Stimulated activated CD8-positive, alpha-beta memory T cell treated with anti-CD3 and anti-CD28 coated beads, Interleukin-7, amount 100 ng/mL, for 1 hour (primary cell): ENCODE measurements at places on chromosomes 7 and 10.

DNA sequence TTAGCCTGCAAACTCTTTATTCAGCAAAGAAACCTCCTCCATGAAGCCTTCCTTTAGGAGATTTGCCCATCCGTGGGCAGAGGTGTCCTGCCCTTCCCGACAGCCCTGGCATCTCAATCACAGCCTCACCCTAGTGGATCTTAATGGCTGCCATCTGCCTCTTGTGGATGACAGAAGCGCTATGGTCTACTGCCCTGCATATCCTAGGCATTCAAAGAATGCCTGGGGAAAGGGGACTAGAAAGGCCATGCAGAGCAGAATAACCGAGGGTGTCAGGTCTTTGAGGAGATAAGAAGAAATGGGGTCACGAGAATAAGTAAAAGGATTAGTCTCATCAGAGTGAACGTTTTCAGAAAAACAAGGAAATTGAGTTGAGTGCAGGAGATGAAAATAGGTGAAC is 57.7 kb upstream of the SPOCK2 start:
- DNase-seq = no peak

DNA sequence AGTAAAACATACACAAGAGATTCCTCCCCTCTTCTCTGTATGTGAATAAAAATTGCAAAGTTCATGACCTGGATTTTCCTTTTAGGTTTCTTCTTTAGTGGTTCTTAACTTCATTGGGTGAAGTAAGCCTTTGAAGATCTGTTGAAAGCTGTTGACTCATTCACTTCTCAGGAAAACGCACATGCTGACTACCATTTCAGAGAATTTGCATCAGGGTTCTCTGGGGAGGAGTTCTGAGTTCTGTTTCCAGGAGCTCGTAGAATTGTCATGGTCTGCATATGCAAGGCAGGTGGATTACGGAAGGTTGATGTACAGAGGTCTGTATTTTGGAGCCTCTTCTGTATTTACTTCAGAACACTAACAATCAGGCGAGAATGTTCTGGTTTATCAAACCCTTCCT is 962 bp upstream of the SLC26A4 start:
- no peak for DNase-seq

- DNase-seq = no peak
Measured at GRCh38 chr7:107836237-107837144, 33.5 kb upstream of the SLC26A3 start.

DNA sequence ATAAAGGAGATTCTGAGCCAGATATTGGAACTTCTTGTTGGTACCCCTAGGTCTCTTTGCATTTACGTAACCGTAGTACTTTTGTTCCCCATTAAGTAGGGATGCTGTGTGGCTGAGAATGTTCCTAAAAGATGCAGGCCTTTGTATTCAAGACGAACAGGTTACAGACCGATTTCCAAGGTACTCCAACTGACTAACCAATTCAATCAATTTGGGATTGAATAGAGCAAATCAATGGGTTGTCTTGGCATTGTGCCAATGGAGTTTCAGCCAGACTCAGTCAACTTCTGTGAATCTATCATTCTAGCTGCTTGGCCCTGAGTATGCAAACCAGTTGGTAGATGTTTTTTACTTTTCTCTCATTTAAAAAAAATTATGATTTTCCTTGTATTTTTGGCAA is 347.3 kb upstream of the NPVF start:
- DNase-seq = no peak

- no peak for DNase-seq
Measured at GRCh38 chr7:94778711-94779459, 123.0 kb upstream of the SGCE start.

DNA sequence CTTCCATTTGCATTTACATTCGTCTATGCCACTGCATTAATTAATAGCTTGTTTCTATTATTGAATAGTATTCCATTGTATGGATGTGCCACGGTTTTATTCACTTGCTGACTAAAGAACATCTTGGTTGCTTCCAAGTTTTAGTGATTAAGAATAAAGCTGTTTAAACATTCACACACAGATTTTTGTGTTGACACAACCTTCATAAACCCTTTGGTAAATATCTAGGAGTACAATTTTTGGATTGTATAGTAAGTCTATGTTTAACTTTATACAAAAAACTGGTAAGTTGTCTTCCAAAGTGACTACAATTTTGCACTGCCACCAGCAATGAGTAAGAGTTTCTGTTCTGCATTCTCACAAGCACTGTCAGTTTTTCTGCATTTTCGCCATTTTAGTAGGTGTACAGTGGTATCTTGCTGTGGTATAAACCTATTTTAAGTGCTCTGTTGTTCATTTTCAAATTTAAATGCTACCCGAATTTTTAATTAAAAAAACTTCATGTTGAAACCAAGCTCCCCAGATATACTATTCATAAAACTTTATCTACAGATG is 121.4 kb downstream of the RNF133 start:
- DNase-seq = no peak

DNA sequence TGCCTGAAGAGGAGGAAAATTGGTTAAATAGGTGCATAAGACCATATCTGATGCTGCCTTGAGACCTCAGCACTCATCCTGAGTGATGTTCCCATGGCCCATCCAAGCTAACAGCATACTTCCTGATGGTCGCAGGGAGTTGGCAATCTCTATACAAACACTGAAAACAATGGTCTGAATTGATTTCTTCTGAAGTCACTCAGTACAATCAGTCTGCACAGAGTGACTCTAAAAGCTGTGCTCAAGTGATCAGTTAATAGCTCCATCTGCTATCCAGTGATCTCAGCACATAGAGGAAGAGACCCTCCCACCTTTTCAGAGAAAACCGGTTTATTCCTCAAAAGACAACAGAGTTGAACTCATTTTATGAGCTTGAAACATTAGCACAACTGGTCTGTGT is 3.9 kb downstream of the PPP1R17 start:
- no peak for DNase-seq

GRCh38 chr7:83786858-83787257 is 137.9 kb upstream of the SEMA3E start:
- no peak for DNase-seq

DNA sequence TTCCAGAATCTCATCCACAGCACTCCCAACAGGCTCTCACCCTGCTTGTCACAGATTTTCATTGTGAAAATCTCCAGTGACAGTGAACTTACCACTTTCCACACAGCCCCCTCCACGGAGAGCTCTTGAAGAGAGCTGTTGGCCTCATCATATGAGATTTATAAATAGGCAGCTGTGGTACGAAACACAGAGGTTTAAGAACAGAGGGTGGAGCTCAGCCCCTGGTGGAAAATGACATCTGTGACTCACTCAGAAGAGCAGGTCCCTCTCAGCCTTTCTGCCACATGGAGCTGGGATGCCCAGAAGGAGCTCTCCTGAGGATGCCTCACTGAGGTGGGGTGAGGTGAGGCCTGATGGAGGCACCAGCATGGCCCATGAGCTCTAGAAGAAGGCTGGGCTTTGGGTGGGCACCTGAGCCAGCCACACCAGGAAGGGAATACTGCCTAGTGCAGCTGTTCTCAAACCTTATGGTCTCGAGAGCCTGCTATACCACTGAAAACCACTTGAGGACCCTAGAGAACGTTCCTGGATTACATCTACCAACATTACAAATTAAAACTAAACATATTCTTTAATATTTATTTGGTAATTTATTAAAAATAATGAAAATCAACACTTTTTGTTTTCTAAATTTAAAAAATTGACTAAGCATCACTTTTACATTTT is 25.8 kb upstream of the EEPD1 start:
- DNase-seq = no peak

- no peak for DNase-seq
Measured at GRCh38 chr10:114576132-114576487, 82.0 kb downstream of the ABLIM1 start.

- no peak for DNase-seq
Measured at GRCh38 chr10:21272643-21273399, 252.7 kb downstream of the SKIDA1 start.

GRCh38 chr10:47404446-47404845 is 20.4 kb upstream of the ZNF488 start:
- DNase-seq = no peak

DNA sequence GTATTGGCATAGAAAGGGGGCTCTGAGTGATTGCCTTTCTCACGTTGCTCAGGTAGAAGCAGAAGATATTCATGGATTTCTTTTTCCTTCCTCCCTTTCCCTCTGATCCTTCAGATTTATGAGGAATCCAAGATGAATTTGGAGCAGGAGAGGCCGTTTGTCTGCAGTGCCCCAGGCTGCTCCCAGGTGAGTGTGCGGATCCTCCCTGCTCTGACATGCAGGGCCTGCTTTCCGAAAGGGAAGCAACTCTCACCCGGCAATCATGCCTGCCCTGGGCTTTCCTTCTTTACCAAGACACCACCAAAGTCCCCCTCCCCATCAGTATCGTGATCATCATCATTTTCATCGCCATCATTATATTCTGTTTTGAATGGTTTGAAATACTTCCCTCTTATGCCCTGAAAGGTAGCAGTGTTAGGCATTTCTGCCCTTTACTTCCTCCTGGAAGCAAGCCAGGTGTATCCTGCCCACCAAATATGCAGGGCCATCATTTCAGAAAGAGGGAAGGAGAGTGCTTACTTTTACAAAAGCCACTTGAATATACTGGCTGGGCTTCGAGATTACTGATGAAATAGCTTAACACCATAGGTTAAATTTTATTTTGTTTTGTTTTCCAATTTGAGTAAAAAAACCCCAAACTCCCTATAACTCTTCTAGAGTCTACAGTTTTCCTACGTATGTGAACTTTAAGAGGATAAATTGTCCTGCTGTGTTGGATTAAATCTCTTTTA is 75.9 kb downstream of the CREB5 start:
- DNase-seq = no peak

DNA sequence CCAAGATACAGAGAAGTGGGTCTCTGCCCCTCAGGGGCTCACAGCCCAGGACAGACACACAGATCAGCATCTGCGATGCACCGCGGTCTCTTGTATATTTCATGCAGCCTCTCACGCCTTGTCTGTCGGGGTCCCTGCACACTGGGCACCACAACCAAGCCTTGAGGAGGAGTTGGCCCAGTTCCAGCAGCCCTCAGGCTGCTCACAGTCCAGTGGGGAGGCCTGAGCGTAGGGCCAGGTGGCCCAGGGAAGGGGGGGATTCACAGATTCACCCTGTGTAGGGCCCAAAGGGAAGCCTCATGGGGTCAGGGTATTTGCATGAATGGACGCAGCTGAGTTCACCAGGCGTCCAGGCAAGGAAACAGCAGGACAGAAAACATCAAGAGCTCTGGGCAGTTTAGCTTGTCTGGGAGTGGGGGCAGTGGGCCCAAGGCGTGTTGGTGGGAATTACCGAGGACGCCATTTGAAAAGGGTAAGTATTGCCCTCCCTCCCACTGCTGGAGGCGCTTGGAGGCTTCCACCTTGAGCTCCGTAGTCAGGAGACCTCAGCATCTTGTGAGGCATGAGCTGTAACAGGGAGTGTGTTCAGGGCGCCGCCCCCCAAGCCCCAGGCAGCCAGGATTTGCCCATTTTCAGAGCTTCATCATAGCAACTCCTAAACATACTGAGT is 129.1 kb upstream of the CHST15 start:
- no peak for DNase-seq

DNA sequence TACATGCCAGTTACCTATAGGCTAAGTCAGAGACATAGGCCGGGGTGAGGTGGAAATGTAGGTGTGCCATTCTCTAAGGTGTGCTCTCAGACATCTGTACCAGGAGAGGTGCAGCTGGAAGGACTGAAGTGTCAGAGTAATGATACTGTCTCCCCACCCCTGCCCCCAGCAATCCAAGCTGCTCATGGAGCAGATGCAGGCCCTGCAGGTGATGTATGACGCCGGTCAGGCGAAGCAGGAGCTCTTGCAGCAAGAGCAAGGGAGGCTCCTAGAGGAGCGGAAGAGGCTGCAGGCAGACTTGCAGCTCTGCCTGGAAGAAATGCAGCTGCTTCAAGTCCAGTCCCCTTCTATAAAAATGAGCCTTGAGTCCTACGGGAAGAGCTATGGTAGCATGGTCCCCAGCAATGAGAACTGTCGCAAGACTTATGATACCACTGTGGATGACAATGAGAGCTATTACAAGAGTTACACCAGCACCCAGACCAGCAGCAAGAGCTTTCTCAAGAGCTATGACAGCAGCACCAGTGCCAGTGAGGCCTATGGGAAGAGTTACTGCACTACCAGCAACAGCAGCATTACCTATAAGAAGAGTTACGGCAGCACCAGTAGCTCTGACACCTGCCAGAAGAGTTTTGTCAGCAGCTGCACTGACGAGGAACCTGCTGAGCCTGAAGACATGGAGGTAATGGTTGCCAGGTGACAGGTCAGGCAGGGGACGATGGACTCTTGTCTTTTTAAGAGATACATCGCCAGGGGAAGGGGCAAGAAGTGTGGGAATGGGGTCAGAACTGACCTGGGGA is 18.4 kb upstream of the FLNC start:
- DNase-seq = no peak

DNA sequence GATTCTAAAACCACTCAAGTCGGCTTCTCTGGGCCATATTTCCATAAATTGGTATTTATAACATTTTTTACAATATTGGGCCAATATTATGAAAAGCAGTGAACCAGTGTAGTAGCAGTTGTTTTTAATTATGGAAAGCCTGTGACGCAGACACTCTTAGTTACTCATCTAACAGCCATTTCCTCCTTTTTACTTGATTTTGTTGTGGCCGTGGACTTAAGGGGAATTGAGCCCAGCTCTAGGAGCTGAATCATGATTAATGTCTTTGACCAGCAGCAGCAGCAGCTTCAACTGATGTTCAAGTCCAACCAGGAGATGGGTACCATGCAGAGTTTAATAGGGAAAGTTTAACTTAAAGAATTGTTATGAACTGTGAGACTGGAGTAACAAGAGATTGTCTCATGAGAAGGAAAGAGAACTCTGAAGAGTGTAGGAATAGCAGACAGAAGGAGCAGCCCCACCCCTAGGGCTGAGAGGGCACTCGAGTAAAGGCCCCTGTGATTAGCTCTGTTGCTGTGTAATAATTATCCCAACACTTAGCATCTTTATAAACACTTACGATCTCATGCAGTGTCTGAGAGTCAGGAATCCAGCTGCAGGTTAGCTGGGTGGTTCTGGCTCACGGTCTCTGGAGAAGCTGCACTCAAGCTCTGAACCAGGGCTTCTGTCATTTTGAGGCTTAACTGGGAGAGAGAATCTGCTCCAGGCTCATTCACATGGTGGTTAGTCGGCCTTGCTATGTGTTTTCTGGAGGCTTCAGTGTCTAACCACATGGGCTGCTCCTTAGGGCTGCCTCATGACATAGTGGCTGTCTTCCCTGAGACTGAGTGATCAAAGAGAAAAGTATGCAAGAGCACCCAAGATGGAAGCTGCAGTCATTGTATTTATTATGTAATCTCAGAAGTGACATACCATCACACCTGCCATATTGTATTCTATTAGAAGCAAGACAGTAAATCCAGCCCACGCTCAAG is 4.6 kb downstream of the LANCL2 start:
- no peak for DNase-seq

DNA sequence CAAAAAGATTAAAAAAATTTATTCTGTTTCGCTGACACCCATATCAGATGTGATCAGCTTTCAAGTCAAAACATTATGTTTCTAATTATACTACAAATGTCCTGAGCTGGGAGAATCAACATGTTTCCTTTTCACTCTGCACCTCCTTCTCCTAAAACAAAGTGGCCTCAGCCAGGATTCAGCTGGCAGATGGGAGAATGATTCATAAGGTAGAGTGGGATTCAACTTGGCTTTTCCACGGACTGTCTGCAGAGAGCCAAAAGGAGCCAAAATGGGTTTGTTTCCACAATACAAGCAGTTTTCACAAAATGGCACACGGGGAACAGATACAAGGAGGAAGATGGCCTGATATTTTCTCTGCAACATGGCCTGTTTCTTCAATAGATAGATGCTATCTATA is 376.5 kb upstream of the PRKCQ start:
- no peak for DNase-seq
